Stimulated activated CD4-positive, alpha-beta T cell treated with anti-CD3 and anti-CD28 coated beads, TNF-alpha, amount 100 ng/mL, for 4 hours (primary cell): ENCODE measurements at places on chromosomes 4 and X.

GRCh38 chr4:100450449-100450848 lies 67.4 kb downstream of the EMCN start:
- DNase-seq: no peak

GRCh38 chr4:187209921-187210613 lies 486.4 kb upstream of the FAT1 start:
- no peak for DNase-seq

- DNase-seq: no peak
Measured at GRCh38 chrX:87525771-87526229, 8.2 kb downstream of the KLHL4 start.

DNA sequence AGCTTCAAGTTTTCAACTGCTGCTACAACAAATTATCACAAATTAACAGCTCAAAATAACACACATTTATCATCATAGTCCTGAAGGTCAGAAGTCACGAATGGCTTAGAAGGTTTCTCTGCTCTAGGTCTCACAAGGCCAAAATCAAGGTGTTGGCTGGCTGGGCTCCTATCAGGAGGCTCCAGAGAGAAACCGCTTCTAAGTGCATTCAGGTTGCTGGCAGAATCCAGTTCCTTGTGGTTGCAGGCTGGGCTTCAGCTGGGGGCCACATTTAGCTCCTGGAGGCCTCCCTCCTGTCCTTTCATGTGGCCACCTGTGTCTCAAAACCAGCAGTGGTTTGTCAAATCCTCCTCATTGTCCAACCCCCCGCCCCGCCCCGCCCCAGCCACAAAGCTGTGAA lies 15.4 kb downstream of the MRFAP1 start:
- no peak for DNase-seq

DNA sequence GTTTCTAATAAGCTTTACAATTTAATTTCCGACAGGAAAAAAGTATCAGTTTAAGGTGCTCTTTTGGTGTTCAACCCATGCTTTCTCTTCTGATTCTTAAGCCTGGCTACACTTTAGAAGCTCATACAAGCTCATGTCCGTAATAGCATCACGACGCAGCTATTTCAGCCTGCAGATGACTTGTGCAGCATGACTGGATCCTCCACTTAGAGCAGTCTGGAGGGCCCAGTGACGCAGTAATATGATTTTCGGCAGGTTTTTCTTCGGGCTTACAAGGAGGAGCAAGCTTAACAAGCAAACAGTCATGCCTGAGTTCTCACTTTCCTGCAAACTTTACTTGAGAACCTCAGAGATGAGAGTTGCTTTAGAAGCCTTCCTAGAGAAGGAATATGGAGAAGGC lies 85.3 kb upstream of the MAML3 start:
- DNase-seq: no peak

DNA sequence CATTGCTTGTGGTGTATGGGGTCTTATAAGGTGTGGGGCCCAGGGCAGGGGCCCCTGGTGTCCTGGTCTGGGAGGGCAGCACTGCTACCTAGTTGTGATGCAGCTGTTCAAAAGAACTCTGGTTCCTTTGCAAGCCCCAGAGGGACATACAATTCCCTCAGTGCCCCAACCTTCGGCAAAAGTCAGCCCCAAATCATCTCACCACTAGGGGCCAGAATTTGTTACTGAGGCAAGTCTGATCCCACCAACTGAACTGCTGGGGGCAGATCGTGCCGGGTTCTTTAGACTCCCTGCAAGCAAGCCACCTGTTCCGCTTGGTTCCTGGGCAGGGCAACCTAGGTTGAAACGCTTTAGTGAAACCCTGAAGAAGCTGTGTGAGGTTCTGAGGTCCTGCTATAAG lies 180.1 kb upstream of the S100G start:
- DNase-seq: no peak

DNA sequence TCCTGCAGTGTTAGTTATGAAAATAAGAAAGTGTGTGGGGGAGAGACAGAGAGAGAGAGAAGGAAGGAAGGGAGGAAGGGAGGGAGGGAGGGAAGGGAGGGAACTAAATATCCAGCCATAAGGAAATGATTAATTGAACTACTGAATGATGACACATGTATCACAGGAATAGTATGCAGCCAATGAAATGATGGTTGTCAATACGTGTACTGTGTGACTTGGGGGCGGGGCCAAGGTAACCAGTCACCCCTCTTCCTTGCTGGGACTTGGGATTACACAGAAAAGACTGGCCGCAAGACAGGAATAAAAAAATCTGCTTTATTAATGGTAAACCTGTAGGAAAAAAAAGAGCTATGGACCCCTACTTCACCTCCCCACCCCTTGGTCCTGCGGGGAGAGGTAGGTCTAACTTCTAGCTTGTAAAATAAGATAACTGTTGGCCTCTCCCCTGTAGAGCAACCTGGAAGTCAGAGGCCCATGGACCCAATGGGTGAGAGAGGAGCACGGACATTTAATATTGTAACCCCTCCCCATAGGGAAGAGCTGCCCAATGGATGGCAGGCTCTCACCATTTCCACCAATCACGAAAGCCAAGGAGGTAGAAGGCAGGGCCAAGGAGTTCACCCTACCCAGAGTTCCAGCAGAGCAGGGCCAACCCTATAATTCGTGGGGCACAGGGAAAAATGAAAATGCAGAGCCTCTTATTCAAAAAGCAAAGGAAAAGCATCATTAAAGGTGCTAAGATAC lies 7.4 kb downstream of the PPP2R2C start:
- no peak for DNase-seq

GRCh38 chrX:79138658-79139241 lies 5.7 kb upstream of the GPR174 start:
- DNase-seq: no peak
